SK-N-SH (cell line): ENCODE measurements at places on chromosomes 12 and 14.

DNA sequence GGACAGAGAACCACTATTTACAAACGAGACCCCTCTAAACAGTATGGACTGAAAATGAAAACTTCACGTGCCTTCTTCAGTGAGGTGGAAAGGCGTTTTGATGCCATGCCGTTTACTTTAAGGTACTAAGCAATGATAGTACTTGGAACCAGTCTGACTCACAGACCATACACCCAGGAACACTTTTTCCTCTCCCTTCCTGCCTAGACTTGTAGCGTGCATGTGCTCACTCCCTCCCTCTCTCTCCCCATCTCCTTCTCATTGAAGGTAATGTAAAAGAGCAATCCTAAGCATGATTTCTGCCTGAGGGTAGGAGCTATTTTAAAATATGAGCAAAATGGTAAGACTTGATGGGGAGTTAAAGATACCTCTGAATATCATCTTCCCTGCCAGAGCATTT is 5.9 kb upstream of the RPL41 start:
- DNase-seq, result no peak

DNA sequence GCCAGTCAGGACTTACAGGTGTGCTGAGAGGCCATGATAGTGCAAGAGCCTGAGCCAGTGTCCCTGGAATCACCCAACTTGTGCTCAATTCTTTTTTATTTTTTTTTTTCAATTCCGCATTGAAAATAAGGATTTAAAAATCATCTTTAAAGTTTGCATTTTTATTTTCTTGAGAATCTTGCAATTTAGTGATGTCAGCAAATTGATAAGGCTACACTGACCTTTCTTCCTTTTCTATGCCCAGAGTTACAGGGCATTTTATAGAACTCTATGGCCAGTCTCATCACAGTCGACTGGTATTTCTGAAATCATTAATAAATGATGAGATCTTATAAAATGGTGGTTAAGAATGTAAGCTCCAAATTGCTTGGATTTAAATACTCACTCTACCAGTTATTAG is 63.3 kb upstream of the PRKD1 start:
- no peak for DNase-seq

DNA sequence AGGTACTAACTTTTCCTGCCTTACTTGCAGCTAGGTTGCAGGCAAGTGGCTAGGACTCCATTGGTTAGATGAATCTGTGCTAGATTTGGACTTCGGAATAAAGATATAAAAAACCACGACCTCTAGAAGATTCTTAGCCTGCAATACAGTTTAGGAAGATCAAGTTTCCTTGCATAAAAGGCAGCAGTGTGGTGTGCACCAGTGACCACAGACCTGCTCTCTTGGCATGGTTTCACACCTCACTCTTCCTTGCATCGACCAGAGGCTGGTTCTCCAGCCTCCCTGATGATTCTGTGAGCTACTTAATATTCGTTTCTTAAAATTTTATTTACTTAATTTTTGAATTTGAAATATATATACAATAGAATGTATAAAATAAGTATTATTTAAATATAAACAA is 9.8 kb downstream of the KLHDC1 start:
- DNase-seq, result no peak

- DNase-seq, result peak; percentile 56
These were observed 42.5 kb upstream of the BCAT1 start for GRCh38 chr12:24991209-24992049.

DNA sequence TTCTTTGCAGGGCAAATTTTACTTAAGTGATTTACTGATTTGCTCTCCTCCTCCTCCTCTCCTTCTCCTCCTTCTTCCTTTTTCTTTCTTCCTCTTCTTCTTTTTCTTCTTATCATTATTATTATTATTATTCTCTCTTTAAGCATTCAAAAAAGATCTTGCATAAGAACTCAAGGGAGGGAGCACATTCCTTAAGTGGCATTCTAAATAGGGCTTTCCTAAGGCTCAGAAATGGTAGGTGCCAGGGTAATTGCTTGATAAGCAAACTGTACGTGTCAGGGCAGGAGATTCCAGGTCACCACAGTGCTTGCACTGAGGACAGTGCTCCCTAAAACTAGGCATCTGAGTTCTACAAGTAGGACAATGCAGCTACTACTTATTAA is 92.4 kb downstream of the SPTSSA start:
- no peak for DNase-seq

- DNase-seq, result no peak
These were observed 35.0 kb downstream of the TGFB3 start for GRCh38 chr14:75946785-75947184.
